Frontal cortex (tissue), 4 donors: ENCODE measurements at places on chromosomes 1 and 21.

GRCh38 chr1:163050496-163050895 is 18.7 kb upstream of the RGS4 start:
- DNase-seq, result no peak

GRCh38 chr1:62038594-62039284 is 155.9 kb upstream of the L1TD1 start:
- DNase-seq, result no peak

DNA sequence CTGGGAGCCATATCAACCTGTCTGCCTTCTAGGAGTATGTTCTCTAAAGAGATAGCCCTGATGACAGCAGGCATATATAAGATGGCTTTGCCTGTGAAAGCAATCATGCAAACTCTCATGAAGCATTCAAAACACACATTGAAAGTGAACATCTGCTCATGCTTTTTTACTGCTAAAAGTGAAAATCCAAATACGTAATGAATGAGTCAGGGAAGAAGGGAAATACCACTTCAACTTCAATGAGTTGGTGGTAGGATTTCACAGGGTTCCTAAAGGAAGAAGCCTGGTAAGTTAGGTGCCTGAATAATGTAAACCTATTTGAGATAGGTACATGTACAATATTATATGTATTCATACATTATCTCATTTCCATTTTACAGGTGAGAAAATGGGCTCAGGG is 50.5 kb upstream of the SLFNL1 start:
- DNase-seq, result no peak

- DNase-seq, result no peak
Measured at GRCh38 chr21:30758306-30758705, 3.1 kb upstream of the KRTAP21-1 start.

DNA sequence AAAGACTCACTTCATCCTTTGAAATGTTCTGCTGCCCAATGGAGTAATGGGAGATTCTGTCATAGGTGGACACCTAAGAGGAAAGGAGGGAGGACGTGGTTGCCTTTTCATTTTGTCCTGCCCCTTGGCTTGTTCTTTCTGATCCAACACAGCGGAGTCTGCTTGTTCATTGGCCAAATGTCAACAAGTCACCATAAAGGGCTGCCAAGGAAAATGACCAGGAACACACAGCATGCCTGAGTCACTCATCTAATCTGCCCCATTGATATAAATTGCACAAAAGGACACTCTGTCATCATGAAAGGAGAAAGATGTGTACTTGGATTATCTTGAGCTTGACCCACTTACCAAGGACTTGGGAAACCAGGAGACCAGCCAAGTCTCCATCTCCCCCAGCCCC is 422.9 kb downstream of the SETD4 start:
- no peak for DNase-seq

GRCh38 chr1:205179842-205180241 is 31.7 kb downstream of the DSTYK start:
- no peak for DNase-seq

- no peak for DNase-seq
Measured at GRCh38 chr1:8023995-8024313, 2.2 kb downstream of the ERRFI1 start.

DNA sequence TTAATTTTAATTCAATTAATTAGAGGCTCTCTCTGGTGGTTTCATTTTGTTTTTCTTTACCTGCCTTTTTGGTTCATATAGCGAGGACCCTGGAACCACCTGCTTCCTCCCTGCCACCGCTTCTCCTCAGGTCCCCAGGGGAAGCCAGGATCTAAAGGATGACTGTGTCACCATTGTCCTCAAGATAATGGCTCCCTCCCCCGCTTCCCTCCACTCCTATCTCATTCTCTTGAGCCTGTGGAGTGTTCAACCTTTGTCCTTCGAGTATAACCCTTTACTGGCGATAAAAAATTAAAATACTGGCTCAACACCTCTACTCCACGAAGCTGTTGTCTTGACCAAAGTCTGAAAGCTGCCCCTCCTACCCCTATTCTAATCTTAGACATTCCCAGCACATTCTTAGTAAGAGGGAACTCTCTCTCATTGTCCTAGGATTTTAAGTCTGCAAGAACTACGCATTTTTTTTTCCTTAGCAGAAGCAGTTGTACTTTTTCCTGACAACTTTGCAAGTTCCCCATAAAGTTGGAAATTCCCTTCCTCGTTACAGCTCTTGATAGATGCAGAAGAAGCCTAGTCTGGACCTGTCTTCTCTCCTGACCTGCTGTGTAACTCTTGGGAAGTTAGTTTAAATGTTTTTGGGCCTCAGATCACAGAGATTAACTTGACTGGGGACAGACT is 12.6 kb upstream of the MAPKAPK2 start:
- no peak for DNase-seq

DNA sequence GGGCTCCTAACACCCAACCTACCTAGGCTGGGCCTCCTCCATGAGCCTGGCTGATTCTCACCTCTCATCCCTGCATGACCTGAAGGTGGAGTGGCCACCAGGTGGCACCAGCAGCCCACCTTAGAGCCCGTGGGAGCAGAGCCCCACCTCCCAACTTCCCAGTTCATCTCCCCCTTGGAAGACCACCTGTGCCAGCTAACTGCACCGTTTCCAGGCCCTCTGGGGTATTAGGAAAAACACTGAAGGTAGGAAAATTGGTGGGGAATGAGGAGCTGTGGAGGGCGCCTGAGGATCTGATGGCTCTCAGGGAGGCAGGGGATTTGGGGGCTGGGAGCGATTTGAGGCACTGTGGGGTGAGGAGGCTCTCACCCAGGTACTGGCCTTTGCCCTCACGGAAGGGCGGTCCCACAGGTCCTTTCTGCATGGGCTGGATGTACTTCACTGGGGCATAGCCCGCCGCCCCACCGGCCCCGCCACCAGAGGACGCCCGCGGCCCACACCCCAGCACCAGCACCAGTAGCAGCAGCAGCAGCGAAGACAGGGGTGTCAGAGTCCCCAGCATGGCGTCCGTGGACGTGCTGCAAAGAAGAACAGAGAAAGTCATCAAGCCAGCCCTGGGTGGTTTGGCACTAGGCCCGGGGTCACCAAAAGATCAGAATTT is 11.1 kb downstream of the ADPRS start:
- peak; percentile 87 for DNase-seq

DNA sequence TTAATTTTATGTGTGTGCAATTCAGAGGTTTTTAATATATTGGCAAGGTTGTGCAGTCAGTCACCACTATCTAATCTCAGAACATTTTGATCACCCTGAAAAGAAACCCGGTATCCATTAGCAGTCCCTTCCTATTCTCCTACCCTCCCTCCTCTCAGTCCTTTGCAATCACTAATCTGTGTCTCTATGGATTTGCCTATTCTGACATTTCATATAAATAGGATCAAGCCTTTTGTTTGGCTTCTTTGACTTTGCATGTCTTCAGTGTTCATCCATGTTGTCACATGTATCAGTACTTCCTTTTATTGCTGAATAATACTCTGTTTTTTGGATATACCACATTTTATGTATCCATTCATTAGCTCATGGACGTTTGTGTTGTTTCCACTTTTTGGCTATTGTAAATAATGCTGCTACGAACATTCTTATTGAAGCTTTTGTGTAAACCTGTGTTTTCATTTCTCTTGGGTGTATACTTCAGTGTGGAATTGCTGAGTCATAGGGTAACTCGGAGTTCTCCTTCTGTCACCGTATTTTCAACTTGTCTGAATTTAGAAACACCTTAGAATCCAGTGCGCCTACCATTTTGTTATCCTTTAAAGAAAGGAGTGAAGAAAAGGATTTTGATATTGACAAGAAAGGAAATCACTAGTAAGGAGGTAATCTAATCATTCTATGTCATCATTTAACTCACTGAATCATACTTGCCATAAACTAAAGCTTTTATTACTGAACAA is 3.4 kb downstream of the CEP85 start:
- no peak for DNase-seq

DNA sequence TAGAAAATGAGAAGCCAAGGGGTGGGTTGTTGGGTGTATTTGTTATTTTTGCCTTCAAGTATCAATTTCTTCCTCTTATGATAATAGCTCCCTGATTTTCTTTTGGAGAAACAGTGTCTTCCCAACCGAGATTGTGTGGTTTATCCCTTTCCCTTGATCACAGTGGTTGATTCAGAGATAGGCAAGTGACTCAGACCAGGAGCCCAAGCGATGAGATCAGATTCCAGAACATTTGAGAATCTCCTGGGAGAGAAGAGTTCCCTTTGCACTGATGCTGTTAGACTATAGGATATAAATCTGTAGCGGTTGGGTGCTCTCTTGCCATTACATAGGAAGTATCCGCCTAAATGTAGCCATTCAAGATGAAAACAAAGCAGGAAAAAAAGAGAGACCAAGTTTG is 90.1 kb upstream of the WDR26 start:
- DNase-seq, result no peak

DNA sequence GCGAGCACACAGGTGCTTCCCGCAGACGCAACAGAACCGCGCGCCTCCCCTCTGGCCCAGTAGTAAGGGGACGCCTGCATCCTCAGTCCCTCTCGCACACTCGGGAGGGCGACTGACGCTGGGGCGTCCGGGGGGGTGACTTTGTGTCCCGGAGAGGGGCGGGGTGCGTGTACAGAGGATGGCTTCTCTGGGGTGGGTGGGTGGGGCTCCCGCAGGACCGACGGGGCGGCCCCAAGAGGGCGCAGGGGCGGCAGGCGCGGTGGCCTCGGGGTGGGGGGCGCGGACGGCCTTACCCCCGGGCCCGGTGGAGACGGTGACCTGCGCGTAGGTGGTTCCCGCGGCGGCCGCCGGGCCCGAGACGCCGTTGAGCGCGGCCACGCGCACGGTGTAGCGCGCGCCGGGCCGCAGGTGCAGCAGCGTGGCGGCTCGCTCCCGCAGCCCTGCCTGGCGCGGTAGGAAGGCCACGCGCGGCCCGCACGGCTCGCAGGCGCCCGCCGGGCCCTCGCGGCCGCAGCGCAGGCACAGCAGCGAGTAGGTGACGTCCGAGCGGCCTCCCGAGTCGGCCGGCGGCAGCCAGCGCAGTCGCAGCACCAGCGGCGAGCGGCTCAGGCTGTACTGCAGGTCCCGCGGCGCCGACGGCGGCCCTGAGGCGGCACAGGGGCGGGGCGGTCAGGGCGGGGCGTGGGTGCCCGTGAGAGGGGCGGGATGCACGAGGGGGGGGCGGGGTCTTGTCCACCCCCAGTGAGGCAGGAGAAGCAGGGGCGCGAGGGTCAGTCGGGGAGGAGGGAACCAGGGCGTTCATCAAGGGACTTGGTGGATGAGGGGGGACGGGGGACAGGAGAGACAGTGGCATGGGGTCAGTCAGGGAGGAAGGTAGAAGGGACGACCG is 12.1 kb downstream of the EPHA10 start:
- DNase-seq, result peak; percentile 58

DNA sequence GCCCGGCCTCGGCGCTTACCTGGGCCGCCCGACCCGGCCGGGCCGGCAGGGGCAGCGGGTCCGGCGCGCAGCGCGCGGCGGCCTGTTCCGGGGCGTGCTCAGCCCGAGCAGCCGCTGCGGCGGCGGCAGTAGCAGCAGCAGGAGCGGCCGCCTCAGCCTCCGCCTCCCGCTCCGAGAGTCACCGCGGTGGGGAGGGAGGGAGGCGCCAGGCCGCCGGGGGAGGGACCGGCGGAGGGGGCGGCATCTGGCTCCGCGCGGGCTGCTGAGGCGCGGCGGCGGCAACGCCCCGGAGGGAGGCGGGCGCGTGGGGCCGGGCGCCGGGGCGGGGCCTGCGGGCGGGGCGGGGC is at the start of gene CTNNBIP1:
CTNNBIP1 (minus strand) TSS at position 194 of the 347 bp plus-strand sequence. CDS start 38,205 bp downstream, outside the sequence.
- no peak for DNase-seq

DNA sequence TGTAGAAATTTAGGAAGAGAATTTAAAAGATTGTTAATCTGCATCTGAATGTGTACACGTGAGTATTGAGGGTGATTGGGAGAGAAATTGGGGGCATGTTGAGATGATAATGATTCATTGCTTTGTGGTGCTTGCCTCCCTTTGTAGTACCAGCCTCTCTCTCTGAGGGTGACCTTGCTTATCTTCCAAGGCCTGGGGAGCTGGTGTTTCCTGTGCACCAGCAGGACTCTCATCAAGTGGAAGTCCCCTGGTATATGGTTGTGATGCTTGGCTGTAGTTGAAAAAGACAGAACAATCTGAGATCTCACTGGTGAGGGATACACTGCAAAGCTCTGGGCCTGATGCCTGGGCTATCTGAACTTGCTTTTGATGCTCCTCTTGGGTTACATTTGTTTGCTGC is 4.0 kb downstream of the TCHHL1 start:
- DNase-seq, result no peak

GRCh38 chr1:198498103-198498385 is 42.4 kb downstream of the ATP6V1G3 start:
- no peak for DNase-seq

DNA sequence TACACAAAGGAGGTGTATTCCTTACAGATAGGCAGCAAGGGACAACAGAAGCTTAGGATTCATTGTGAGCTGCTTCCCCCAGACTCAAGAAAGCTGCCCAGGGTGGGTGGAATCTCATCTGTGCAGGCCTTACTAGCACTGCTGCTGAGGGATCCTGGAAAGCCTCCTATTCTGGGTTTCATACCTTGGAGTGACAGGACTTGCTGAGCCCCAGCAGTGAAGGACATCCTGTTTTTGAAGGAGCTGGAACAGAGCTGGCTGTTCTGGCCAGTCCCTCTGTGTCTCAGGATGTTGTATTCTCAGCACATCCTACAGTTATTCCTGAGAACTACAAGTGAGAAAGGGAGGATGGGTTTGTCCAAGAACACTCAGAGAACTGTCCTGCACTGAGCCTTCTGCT is 486.3 kb downstream of the PTPRU start:
- no peak for DNase-seq
